ENCODE measurements at places on chromosomes 2 and 18.

DNA sequence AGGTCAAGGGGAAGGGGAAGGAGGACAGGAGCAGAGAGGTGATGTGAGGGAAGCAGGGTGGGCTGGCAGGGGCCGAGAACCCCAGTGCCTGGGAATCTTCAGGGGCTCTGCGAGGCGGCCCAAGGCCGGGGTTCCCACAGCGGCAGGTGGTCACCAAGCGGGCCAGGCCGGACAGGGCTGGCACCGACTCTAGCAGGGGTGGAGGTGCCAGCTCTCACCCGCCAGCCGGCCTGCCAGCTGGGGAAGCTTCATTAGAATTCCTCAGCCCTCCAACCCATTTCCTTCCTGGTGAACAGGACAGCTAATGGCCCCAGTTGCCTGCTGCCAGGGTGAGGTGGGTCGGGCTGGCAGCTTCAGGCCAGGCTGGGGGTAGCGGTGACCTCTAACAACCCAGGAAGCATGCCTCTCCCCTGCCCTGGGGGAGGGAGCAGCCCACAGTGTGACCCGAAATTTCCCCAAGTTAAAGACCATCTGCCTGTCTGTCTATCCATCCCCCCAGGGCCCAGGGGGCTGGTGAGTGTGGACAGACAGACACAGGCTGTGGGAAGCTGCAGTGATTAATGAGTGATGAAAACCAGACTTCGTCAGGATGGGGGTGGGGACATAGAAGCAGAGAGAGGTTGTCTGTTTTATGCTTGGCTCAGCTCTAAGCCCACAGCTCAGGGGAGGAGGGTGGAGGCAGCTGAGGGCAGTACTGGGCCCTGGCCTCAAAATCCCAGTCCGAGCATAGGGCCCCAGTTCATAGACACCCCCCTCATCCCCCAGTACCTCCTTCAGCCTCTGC lies 144.1 kb downstream of the ZFP36L2 start:
- no peak for DNase-seq

DNA sequence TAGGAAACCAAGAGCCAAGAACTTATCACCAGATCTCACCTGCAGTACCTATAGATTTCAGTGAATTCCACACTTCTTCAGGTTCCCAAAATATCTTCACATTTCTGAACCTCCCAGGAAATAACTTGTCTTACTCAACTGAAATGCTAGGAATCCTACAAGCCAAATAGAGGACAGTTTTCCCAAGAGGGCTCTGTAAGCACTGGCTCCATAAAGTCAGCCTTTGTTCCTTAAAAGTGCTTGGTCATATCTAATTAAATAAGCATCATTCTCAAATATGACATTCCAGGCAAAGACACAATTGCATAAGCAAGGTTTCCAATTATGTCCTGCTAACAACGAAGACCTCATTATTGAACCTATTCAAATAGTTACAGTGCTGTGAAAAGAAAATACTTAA lies 154.6 kb upstream of the MGAT5 start:
- DNase-seq, result no peak

- no peak for DNase-seq
Measured at GRCh38 chr2:60351802-60352201, 201.7 kb downstream of the BCL11A start.

GRCh38 chr18:369224-370015 lies 101.6 kb upstream of the THOC1 start:
- DNase-seq, result no peak

- no peak for DNase-seq
Measured at GRCh38 chr2:84938194-84938879, 32.6 kb upstream of the KCMF1 start.
